ENCODE measurements at places on chromosomes 6 and 20.

DNA sequence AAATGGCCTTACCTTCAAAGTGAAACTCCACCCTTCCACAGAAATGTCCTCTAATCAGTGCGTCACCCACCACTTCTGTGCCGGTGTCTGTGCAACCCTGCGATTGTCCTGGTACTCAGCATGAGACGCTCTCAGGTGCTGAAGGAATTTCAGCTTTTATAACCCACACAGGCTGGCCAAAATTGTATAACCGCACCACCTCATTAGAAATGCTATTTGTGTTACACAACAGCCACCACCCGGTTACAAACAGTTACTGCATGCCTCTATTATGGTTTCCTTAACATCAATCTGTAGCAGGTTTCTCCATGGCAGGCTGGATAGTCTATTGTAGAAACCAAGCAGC, 51.5 kb downstream of the SLC23A2 start:
- DNase-seq, result no peak

DNA sequence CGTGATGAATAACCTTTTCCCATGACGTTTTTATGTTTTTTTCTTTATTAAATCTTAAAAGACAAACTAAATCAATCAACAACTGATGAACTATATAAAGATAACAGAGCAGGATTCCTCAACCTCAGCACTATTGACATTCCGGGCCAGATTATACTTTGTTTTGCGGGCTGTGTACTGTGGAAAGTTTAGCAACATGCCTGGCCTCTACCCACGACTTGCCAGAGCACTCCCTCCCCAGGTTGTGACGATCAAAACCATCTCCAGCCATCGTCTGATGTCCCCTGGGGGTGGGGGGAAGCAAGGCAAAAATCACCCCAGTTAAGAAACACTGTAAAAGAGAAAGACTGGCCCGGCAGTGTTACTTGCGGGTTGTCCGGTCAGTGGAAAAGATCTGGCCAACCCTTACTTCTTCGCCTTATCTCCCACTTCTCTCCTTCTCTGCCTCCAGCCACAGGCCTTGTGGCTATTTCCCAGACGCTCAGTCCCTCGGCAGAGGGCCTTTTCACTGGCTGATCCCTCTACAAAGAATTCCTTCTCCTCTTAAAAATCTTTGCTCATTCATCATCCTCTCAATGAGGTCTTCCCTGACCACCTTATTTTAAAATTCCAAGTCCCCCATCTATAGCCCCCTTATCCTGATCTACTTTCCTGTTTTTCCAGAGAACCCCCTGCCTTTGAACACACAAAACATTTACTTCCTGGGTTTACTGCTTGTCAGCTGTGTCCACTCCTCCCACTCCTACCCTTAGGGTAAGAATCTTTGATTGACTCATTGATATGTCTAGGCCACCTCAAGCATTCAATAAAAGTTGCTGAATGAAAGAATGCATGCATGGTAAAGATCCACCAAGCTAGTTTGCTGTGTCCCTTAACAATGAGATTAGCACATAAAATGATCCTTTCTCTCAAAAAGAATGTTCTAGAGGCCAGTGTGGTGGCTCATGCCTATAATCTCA, 14.7 kb upstream of the RAB22A start:
- DNase-seq, result no peak

DNA sequence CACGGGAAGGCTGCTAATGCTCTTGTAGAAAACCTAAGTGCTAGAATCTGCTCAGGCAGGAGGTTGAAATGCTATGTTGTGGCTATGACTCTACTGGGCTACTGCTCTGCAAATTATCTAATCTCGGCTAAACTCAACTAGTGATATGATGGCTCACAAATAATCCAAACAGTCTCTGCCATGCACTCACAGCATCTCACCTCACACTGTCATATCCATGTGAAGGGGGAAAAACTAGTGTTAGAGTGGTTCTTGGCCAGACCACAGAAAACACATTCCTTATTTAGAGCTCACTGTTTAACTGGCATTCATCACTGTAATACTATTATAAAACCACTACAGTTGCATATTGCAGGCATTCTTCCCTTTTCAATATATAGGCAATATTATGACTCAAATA, 81.8 kb upstream of the DST start:
- no peak for DNase-seq

DNA sequence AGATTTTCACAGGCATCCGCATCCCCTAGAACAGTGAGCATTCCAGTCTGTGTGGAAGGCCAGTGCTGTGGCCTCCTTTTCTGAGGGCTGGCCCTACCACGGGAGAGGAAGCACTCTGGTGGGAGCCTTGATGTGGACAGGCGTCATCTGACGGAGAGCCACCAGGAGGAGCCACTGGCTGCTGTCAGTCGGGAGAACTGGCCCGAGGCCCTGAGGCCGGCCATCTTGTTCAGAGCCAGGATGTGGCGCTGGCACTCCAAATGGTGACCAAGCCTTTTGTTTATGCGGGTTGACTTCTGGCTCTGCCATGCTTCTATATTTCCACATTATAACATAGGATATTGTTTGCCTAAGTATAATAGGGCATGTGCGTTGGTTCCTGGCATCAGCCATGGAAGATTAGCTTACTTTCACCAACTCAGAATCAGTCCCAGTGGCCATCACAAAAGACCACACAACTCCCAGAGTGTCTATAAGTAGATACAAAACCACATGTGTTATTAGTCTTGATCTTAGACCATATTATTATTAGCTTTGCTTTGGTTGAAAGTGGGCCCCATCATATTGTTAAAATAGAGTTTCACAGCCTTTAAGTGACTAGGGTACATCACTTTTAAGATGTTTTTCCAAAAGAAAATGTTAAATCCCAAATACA, 273.9 kb upstream of the TAB2 start:
- no peak for DNase-seq

DNA sequence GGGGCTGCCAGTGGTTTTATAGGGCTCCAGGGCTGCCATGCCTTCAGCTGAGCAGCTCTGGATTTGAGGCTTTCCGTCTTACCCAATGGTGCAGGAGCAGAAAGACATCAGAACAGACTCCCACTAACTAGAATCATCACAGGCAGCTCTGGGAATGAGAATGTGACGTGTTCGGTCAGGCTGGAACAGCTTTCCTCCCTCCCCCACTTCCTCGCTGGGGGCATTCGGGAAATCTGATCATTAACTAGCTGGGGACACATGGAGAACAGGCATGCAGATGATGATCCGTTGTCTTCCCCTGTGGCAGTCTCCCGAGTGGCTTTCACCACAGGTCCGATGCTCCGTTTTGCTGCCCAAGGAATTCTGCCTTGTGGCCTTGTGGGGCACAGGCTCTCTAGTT, 5.5 kb upstream of the MTG2 start:
- no peak for DNase-seq

GRCh38 chr6:90893400-90893799, 306.5 kb upstream of the MAP3K7 start:
- no peak for DNase-seq

DNA sequence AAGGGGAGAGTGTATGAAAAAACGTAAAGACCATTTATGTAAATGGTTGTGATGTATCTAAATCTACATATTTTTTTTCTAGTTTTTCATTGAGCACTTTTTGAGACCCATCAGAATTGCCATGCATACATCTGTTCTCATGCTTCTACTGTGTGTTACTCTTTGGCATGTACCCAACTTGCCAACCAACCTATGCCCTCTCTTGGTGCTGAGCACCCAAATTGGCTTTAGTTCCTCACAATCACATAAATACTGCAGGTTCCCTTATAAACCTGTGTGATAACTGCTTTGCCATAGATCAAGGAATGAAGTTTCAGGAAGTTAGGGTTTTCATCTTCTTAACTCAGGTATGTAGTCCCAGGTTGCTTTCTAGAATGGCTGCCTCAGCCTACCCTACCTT, 7.8 kb downstream of the ENPP3 start:
- DNase-seq, result no peak

GRCh38 chr6:52574709-52575501, 2.0 kb downstream of the TRAM2 start:
- DNase-seq, result no peak

GRCh38 chr20:54502179-54502578, 26.8 kb downstream of the DOK5 start:
- DNase-seq, result no peak

DNA sequence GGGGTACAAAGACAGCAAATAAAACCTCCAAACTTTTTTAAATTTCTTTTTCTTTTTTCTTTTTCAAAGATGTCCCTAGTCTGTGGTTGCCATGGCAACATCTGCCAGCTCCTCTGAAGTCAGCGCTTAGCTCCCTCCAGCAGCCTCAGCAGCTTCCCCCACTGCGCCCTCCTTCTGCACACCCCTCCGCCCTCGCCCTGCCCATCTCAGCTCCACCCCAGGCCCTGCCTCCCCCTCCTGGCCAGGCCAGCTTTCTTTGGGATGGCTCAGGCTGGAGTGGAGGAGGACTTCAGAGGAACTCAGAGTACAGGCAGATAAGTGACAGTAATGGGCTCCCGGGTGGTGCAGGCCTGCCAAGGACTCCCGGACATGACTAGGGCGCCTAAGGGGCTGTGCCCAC, 104.6 kb downstream of the LRFN2 start:
- peak; percentile 70 for DNase-seq

GRCh38 chr6:14428269-14428668, 310.7 kb downstream of the CD83 start:
- DNase-seq, result no peak

GRCh38 chr20:10868299-10868698, 194.5 kb upstream of the JAG1 start:
- DNase-seq, result no peak

DNA sequence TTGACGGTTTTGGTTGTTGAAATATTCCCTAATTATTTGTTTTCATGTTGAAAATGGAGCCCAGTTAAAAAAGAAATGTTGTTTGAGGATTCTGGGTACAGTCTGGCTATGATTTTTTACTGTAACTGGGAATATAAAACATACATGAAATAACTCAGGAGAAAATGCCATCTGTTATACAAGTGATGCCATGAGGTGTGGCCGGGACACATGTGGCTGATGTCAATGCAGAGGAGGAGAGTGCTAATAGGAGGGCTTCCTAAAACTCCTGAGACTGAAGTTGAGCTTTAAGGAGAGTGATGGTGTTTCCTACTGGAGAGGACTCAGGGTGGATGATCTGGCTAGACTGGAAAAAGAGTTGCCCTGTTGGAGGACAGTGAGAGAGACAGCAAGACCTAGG, 12.7 kb downstream of the SCAND1 start:
- no peak for DNase-seq

DNA sequence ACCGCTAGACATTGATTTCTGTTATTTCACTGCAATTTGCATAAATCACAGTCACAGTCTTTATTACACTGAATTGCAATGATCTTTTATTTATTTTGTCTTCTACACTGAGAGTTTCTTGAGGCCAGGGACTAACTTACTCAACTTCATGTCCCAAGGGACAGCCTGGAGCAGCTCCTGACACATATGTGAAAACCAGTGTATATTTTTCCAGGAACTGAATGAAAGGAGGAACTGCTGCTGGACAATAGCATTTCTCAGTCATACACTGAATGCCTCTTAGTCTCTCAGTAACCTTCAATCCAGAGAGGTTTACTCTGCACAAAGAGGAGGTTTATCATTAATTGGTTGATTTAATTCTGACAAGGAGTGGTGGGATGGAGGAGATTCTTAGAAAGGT, 5.9 kb downstream of the F13A1 start:
- no peak for DNase-seq

GRCh38 chr20:58893355-58894120, 41.0 kb downstream of the GNAS start:
- DNase-seq, result no peak
